ENCODE measurements at places on chromosomes 11 and 22.

DNA sequence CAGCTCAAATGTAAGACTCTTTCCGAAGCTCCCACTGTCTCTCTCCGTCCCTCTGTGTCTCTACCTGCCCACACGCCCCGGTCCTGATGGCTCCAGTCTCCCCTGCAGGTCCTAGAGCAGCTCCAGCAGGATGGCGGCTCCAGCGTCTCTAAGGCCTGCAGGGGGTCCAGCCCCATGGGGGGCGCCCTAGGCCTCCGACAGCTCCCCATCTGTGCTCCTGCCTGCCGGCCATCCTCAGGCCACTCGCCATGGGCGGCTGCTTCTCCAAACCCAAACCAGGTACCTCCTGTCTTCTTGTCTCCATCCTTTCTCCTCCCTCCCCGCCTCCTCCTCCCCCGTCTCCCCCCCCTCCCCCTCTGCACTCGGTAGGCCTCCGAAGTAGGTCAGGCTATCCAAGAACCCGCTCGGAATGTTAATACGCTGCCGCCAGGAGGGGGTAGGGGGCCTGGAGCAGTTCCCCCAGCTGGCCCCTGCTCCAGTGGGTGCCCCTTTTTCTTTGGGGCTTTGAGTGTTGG is 699 bp downstream of the AIFM3 start:
- DNase-seq = no peak

DNA sequence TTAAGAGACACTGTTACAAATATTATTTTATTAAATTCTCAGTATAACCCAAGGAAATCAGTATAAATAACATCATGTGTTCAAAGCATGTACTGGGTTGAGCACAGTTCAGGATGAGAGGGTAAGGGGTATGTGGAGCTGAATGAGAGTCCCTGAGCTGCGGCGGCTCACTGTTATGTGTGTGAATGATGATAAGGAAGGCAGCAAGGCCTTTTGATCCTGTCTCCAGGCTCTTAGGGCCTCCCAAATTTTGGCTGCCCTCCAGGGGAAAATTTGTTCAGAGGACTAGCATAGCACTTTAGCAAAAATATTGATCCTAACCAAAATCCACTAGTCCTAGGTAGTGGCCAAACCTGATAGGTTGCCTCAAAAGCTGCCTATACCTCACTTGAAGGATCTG is 86.1 kb upstream of the SPON1 start:
- DNase-seq = no peak

DNA sequence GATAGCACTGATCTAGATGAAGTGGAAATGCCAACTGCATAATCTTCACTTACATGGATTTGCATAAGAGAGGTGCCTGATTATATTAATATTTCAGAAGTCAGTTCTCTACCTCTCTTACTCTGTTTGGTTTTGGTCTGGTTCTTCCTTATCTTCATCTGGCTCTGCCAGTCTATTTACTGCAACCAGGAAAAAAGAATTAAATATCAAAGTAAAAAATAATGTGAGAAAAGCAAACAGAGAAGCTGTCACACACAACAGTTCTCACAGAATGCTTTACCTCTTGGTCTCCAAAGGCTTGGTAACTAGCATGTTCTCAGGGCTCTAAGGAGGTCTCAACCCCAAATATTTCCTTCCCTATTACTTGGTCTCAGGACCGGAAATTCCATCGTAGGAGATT is 6.7 kb downstream of the VSIG10L2 start:
- DNase-seq = no peak

DNA sequence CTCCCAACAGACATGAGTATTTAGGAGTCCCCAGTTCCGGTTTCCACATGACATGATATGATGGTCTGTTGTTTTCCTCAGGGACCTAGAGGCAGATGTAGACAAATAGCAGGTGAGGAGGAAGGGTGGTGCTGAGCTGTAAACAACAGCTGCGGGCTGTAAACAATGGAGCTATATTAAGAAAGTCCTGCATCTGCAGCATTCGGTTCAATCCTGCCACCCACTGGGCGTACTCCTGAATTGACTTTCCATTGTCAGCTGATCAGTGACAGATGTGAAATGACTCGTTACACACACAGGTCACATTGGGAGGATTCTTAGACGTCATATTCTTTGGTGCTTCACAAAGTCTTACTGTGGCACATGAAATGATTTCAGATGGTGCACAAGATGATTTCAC is 26.8 kb upstream of the RAG1 start:
- no peak for DNase-seq

DNA sequence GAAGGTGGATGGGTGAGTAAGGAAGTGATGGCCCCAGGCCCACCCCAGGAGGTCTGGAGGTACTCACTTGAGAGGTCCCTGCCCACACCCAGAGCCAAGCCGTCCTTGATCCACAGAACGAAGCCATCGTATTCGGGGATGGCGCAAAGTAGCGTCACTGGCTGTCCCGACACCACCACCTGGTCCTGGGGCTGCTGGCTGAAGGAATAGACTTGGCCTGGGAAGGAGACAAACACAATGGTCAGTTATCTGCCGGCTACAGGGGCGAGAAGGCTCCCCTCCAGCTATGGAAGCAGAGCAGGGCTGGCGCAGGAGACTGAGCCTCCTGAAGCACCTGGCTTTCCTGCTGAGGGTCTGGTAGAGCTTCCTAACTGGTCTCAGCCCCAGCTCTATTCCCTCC is 171.0 kb downstream of the ST3GAL4 start:
- no peak for DNase-seq

GRCh38 chr11:63687845-63688244 is 6.5 kb downstream of the RTN3 start:
- peak; percentile 38 for DNase-seq

GRCh38 chr11:97463891-97464290 is 1074.1 kb downstream of the JRKL start:
- no peak for DNase-seq

DNA sequence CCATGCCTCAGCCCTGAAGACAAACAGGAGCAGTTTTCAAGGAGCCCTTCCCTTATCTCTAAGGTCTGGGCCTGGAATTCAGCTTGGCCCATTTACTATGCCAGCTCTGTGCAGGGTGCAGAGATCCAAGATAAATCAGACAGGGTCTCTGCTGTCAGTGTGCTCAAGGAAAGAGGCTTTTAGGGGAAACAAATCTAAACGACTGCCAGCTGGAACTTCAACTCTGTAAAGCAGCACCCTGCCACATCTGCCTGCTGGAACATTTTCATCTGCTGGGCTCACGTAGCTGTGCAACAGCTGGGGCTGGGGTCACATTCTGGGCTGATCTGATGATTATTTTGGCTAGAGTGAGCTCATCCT is 19.8 kb upstream of the EHF start:
- DNase-seq = no peak

- DNase-seq = no peak
Observed at GRCh38 chr11:83521647-83522596, 235.8 kb upstream of the CCDC90B start.

DNA sequence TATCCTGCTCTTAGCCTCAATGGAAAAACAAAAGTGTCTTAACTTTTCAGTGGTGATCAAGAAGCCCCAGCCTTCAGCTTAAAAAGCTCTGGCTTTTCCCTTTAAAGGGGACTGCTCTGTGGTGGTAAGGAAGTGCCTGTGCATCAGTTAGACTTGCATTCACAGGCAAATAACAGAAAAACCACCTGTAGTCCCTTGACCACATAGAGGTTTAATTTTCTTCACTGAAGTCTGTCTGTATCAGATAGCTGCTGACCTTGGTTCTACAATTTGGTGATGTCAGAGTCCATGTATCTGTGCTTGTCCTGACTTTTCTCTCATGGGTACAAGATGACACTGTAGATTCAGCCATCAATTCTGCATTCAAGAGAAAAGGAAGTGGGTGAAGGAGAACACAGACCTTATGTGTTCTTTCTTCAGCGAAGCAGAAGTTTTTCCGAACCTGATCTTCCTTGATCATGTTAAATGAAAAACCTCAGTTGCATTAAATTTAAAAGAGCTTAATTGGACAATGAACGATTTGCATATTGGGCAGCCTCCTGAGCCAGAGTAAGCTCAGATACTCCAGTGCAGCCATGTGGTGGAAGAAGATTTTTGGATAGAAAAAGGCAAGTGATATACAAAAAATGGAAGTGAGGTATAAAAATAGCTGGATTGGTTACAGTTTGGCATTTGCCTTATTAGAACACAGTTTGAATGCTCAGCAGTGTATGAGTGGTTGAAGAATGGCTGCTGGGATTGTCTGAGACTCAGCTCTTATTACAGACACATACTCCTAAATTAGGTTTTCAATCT is 43.2 kb upstream of the RDX start:
- DNase-seq = no peak

DNA sequence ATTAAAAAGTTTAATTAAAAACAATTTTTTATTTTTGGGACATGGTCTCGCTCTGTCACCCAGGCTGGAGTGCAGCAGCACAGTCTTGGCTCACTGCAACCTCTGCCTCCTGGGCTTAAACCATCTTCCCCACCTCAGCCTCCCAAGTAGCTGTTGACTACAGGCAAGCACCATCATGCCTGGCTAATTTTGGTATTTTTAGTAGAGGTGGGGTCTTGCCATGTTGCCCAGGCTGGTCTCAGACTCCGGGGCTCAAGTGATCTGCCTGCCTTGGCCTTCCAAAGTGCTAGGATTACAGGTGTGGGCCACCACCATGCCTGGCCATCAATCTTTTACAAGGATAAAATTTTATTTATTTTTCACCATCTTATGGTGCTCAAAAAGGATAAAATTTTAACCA is 43.3 kb upstream of the PHOX2A start:
- no peak for DNase-seq

DNA sequence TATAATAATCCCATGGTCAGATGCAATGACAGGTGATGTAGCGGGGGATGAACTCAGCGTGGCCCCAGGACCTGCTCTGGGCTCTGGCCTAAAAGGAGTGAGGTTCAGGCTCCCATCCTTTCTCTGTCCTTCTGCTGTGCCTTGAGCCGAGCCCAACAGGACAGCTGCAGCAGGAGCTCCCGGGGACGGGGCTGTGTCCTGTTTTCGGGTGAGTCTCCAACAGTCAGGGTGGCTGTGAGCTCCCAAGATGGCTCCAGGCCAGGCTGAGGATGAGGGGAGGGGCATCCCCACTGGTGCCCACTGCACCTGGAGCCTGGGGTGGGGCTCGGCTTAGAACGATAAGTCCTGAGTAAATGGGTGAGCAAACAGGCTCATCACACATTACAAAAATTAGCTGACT is 1385.0 kb downstream of the BRD1 start:
- no peak for DNase-seq

DNA sequence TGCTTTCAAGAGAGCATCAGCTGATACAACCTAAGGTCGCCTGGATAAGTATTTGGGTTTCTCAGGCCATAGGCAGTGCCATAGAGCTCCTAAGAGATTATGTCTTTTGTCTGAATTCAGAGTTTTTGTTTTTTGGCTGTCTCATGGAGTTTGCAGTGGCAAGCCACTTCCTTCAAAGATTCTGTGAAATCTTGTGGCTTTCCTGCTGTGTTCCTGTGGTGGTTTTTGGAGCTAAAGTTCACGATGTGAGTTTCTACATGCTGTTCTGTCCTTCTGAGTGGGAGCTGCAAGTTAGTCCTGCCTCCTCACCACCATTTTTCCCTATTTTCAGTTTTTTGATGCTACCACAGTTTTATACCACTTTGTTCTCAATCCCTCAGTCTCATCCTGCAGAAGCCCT is 111.4 kb downstream of the COMMD9 start:
- DNase-seq = no peak

DNA sequence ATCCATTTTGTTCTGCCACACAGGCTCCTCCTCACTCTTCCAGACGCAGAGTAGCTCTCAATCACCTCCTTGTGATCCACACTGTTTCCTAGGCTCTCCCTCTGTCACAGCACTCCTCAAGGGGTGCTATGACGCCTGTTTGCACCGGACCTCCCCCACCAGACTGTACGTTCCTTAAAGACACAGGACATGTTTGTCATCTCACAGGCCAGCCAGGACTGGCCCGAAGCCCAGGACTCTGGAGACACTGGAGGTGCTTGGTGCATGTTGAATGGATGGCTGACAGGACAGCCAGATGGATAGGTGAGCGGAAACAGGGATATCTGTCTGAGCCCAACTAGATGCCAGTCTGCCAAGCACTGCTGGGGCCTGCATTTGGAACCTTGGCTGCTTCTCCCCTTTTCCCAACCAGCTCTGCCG is 13.6 kb downstream of the PLA2G6 start:
- no peak for DNase-seq

Data from activated naive CD4-positive, alpha-beta T cell treated with anti-CD3 and anti-CD28 coated beads, Interleukin-2, amount 50 U/mL, for 16 hours (primary cell).